ENCODE measurements at places on chromosomes 12 and 14. TPM values are rescaled to one million over a fixed set of nuclear protein-coding genes. Genes with fewer than 3 reads are reported as not detected.

GALNT4 gene
- 1.7 TPM for total RNA-seq

RPS6KL1 gene
- total RNA-seq, result 5.4 TPM

IL31 gene
- not detected for total RNA-seq

ESR2 gene
- total RNA-seq, result 0.07 TPM

ATL1 gene
- 1.9 TPM for total RNA-seq

GDF3 gene
- total RNA-seq, result 144 TPM

KRT77 gene
- total RNA-seq, result not detected

MYBPC1 gene
- not detected for total RNA-seq

ZNF891 gene
- 0.55 TPM for total RNA-seq

GUCY2C gene
- total RNA-seq, result 2.5 TPM

DHRS2 gene
- total RNA-seq, result 1.1 TPM

C3AR1 gene
- total RNA-seq, result not detected

PTPN6 gene
- 25.0 TPM for total RNA-seq

CDK4 gene
- 234 TPM for total RNA-seq

PDZRN4 gene
- total RNA-seq, result 0.17 TPM

NEMF gene
- 40.0 TPM for total RNA-seq

DNA sequence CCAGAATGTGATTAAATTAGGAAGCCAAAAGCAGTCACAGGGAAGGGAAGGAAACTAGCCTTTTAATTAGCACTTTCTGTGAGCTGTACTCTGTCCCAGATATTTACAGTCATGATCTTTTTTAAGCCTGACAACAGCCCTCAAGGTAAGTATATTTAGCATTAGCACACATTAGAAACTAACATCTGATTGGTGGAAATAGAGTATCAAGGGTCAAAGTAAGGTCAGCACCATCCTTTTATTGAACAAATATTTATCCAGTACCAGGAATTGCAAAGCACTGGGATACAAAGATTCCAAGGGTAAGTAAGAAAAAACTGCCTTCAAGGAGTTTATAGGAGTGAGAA is 28.2 kb downstream of the RPGRIP1 start:
- no peak for DNase-seq

- no peak for DNase-seq
Measured at GRCh38 chr12:110253176-110253575, 27.9 kb upstream of the ATP2A2 start.

GRCh38 chr14:84041421-84041820 is 1488.5 kb upstream of the FLRT2 start:
- no peak for DNase-seq

GRCh38 chr12:106048676-106049075 is 90.1 kb downstream of the NUAK1 start:
- DNase-seq, result no peak

- DNase-seq, result no peak
Measured at GRCh38 chr12:91432089-91432488, 249.5 kb upstream of the DCN start.

GRCh38 chr14:90645842-90646443 is 170.3 kb downstream of the TTC7B start:
- peak; percentile 54 for DNase-seq

GRCh38 chr12:93335603-93336162 is 42.0 kb upstream of the NUDT4 start:
- no peak for DNase-seq

GRCh38 chr12:2335109-2335508 is 282.3 kb downstream of the CACNA1C start:
- no peak for DNase-seq

- DNase-seq, result peak; percentile 78
Measured at GRCh38 chr14:61269321-61270083, 11.6 kb downstream of the TMEM30B start.

DNA sequence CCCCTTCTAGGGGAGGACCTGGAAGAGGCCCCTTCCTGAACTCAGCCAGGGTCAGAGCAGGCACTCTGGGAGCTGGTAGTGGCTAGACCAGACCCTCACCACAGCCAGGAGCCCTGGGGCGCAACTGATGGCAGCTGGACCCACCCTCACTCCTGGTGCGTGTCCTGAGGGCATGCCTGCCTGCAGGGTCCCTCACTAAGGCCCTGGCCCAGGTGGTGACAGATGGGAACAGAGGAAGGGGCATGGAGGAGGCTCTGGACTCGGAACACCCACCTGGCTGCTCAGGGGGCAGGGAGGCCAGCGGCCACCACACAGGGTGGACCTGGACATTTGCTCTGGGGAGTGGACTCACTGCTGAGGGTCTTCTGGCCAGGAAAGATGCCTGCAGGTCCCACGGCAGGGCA is 342.2 kb upstream of the SFSWAP start:
- DNase-seq, result no peak

GRCh38 chr14:24399447-24399822 is 632 bp downstream of the NYNRIN start:
- peak; percentile 60 for DNase-seq

GRCh38 chr12:105987685-105988035 is 151.1 kb downstream of the NUAK1 start:
- DNase-seq, result no peak

GRCh38 chr14:45946251-45946650 is 693.2 kb upstream of the MIS18BP1 start:
- DNase-seq, result no peak

GRCh38 chr12:84822525-84822924 is 90.1 kb downstream of the SLC6A15 start:
- no peak for DNase-seq

DNA sequence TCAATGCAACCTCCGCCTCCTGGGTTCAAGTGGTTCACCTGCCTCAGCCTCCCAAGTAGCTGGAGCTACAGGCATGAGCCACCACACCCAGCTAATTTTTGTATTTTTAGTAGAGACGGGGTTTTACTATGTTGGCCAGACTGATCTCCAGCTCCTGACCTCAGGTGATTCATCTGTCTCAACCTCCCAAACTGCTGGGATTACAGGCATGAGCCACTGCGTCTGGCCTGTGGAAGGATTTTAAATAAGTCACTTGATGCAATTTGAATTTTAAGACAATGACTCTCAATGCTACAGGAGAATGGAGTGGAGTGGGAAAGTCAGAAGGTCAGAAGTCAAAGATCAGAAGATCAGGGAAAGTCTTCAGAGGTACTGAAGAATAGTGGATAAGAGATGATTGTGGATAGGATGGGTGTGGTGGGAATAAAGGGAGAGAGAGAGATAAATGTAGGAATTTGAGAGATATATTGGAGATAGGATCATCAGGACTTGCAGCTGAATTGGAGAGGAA is 15.4 kb downstream of the TMEM52B start:
- DNase-seq, result no peak

GRCh38 chr12:125259178-125259867 is 194.1 kb downstream of the AACS start:
- DNase-seq, result no peak

DNA sequence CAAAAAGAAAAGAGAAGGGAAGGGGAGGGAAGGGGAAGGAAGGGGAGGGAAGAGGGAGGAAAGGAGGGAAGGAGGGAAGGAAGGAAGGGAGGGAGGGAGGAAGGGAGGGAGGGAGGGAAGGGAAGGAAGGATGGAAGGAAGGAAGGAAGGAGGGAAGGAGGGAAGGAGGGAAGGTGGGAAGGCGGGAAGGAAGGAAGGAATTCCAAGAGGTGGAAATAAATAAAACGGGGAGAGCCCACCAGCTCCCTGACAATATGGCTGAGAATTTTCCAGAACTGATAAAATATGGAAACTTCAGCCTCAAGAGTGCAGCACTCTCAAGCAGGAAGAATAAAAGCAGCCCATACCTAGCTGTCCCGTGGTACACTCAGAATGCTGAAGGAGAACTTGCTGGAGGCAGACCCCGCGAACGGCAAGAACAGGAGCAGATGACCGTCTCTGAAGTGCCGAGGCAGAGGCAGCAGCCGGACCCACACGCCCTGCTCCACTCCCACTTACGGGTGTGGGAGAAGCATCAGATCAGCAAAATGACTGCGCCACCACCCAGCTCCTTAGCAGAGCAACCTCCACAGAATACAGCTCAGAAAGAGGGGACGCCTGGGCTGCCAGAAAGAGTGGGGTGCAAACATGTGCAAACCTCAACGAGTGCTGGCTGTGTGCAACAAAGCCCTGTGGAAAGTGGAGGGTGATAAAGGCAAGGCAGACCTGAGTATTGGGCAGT is 34.1 kb upstream of the INF2 start:
- no peak for DNase-seq

GRCh38 chr12:62934239-62934798 is 631 bp downstream of the PPM1H start:
- DNase-seq, result peak; percentile 76

DNA sequence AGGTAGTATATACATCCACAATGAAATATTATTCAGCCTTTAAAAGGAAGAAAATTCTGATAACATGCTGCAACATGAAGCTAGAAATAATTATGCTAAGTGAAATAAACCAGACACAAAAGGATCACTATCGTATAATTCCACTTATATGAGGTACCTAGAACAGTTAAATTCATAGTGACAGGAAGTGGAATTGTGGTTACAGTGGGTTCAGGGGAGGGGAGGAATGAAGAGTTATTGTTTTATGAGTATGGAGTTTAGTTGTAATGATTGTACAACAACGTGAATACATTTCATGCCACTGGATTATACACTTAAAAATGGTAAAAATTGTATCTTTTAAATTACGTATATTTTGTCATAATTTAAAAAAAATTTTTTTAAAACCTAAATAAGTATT is 21.0 kb downstream of the EEA1 start:
- DNase-seq, result no peak

- no peak for DNase-seq
Measured at GRCh38 chr12:121966959-121967358, 48.6 kb downstream of the CFAP251 start.

DNA sequence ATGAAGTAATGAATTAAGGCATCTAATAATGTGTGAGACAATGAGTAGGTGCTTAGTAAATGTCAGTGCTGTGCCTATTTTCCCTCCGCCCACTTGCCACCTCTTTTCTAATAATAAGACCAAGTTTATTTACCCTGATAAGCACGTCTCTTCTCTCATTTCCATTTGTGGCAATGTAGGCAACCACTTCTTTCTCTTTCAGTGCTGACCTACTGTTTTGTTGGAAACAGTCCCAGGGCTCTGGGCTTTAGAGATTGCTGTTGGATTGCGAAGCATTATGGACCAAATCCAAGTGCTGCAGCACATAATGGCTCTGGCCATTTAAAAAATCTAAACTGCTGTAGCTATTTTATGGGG is 141.3 kb upstream of the PLEKHG7 start:
- DNase-seq, result no peak

- no peak for DNase-seq
Measured at GRCh38 chr12:45587877-45588533, 141.5 kb upstream of the ARID2 start.

DNA sequence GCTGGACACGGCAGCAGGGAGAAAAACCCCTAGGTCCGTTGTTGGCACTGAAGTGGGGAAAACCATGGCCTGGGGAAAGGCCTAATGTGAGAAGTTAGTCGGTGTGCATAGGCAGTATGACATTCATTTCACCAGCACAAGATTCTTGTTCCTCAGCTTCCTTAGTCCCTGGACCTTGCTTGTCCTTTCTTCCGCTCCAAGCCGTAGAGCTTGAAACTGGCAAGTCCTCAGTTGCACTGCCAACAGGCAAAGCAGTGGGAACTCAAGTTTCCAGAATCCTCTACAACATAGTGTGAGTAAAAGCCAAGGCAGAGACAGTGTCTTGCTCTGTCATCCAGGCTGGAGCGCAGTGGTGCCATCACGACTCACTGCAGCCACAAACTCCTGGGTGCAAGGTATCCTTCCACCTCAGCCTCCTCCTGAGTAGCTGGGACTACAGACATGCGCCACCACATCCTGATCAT is 138.5 kb upstream of the AMIGO2 start:
- no peak for DNase-seq

DNA sequence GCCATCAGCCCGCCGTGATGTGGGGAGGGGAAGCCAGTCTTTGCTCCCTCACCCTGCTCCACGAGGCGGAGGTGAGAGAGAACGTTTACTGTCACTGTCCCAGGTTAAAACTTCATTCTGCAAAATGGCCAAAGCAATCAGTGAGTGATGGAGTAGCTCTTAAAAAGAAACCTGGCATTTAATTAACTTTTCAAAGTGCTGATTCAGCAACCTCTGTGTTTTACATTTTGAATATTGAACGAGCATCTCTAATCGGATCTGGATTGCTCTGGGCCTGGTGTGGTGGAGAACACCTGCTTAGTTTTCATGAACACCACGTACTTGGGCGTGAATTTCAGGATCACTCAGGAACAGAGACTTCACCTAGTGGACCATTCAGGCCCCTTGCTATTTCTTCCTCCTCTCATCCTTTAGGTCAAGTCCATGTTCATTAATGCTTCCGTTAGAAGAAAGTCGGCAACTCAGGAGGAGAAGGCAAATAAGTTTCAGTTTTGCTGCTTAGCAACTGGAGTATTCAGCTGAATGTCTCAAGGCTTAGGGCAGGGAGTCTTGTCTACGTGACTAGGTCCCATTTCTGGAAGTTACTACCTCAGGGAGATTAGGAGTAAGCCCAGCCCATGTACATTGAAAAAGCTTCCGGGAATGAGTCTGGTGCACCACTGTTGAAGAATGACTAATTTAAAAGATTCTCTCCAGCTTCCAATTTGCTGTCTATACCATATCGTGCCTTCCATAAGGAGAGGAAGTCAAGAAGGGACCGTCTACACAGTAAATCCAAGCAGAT is 68.2 kb downstream of the IFT43 start:
- DNase-seq, result no peak

DNA sequence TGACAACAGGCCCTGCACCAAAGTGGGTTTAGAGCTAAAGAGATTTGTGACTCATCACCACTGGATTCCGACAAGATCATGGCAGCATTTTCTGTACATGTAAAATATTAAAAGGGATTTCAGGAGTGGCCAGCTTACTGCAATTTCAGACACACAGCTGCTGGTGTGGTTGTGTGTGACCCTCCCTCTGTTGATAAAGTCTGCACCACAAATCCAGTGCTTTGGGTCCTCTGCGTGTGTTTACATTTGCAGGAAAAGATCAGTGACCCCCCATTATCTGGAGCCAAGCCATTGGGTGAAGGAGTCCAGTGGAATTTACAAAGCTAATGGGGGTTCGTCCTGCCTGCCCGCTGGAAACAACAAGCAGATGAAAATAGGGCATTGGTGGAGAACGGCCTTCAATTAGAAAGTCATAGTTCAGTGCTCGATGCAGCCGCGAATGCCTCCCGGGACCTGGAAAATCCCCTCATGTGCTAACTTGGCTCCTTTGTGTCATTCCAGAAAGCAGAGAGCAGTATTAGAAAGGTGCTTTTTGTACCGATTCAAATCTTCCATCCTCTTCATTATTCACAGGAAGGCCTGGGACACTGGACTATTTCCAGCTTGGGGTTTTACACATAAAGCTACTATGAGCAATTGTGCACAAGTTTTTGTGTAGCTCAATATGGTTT is 188.5 kb upstream of the TMEM132C start:
- peak; percentile 22 for DNase-seq

All from H7 (cell line).